ENCODE measurements at places on chromosomes 7 and 10.

DNA sequence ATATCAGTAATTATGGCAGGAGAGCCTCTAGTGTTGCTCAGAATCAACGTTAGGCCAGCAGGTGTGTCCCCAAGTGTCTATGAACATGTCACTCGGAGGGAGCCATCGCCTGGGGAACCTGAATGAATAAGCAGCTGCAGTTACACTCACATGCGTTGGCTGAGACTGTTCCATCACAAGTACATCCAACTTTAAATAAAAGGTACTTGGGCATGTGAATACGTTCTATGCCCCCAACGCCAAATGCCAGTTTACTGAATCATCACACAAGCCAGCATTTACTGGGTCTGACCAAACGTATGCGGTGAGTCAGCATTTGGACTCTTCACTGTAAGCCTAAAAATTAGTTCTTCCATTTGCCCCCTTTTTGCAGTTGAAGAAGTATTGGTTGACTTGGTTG lies 207.6 kb upstream of the PLXNA4 start:
- no peak for DNase-seq

DNA sequence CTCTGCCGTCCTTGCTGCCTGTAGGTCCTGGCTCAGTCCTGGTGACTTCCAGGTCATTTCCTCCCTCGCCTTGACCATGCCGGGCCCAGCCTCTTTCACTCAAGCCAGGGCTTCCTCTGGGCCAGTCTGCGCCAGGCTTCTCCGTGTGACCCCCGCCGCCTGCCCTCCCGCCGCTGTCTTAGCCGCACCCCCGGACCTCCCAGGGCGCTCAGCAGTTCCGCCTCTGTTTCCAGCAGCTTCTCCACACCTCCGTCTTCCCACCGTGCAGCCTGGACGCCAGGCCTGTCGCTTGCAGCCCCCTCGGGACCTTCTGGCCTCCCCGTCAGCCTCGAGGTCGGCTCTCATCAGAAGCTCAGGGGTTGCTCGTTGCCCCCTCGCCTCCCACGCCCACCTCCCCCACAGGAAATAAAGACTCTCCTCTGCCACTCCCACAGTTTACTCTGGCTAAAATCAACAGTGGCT lies 123.0 kb upstream of the FZD8 start:
- DNase-seq: no peak

DNA sequence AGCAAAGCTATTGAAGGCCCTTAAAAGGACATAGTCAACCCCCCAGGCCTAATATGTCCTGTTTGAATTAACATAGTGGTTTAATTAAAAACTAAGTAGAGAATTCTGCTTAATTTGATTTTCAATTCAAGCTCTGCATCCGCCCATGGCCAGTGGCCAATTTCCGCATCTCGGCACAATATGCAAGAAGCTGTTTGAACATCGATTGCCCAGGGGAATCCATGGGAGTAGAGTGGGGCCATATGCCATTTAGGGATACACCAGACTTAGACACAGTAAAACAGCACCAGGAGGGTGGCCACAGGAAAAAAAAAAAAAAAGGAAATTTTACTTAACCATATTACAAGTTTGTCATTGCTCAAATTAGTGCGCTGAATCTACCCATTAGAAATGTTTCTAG lies 100.4 kb downstream of the LMBR1 start:
- no peak for DNase-seq

GRCh38 chr7:130154501-130155317 lies 50.5 kb downstream of the TMEM209 start:
- no peak for DNase-seq

DNA sequence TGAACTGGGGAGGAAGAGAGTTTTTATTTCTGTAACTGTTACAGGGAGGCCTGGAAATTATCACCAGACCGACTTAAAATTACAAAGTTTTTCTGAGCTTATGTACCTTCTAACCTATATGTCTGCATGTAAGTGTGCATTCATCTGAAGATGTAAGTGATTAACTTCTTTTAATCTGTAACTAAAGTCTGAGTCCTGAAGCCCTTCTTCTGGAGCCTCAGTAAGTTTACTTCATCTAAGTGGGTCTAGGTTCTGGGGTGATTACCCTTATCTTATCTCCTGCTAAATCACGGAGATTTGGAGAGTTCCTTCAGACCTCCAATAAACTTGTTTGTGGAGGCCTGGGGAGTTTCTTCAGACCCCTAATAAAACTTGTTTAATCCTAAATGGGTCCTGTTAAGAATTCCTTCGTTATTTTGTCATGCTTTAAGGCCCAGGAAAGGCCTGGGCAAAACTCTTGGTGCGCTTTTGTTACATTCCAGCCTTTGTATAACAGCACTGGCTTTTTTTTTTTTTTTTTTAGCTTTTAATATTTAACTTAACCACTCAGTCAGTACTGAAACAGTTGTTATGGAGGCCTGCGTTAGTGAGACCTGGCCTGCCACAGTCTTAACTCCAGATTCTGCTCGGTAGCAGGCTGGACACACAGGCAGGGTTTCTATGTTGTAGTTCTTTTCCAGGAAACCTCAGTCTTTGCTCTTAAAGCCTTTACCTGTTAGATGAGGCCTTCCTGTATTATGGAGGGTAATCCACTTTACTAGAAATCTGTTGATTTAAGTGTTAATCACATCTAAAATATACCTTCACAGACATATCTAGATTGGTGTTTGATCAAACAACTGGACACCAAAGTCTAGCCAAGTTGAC lies 33.0 kb downstream of the TPST1 start:
- DNase-seq: no peak

- no peak for DNase-seq
Measured at GRCh38 chr7:158957921-158958491, 101.6 kb downstream of the DYNC2I1 start.

DNA sequence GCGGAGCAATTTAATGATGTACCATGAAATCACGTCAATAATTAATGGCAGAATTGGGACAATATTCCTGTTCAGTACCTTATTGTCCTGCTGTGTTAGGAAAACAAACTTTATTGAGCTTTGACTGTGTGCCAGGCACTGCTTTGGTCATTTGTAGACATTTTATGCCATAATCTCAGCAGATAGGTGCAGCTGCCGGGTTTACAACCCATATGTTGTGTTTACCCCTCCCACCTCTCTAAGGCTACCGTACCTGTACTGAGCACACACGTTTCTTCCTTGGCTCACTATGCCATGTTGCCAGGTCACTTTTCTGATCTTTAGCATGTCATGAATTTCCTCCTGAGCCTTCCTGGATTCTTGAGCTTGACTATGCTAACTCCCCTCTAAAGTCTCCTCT lies 422.2 kb downstream of the PHTF2 start:
- no peak for DNase-seq

- no peak for DNase-seq
Measured at GRCh38 chr7:138520742-138521141, 60.7 kb downstream of the TRIM24 start.

DNA sequence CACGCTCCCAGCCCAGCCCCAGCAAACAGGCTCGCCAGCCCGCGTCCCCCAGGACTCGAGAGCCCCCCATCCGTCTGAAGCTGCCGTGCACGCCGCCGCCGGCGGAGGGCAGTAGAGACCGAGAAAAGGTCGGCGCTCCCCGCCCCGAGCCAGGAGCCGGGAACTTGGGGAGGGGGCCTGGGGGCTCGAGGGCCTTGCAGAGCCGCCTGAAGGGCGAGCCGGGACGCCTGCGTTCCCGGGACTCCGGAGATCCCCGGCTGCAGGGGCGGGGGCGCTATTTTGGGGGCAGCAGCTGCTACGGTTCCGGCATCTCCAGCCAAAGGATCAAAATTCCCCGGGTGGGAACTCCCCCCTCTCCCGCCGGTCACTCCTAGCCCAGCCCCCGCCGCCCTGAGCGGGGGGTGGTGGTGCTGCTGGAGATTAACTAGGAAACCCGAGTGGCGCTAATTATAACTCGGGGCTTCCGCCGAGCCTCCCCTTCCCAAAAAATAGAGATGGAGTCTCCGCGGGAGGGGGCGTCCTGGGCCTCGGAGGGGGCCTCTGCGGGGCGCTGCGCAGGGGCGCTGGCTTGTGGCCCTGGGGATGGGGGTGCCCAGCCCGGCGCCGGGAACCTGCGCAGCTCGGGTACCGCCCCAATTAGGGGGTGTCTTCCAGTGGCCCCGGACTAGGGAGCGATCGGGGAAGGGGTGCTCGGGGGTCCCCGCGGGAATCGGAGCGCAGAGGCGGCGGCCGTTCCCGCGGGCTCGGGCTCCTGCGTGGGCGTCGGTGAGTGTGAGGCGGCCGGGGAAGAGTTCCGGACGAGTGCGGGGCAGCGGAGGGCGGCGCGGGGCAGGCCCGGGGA lies 608 bp downstream of the ACHE start:
- DNase-seq: no peak

GRCh38 chr7:126450269-126450671 lies 802.5 kb downstream of the GRM8 start:
- no peak for DNase-seq
